ENCODE measurements at places on chromosomes 16 and 17. TPM values are rescaled to one million over a fixed set of nuclear protein-coding genes. Genes with fewer than 3 reads are reported as not detected.

ZNF319 gene
- 6.4 TPM for total RNA-seq

CSF3 gene
- 2.6 TPM for total RNA-seq

GRCh38 chr17:336110-337021 lies 16.2 kb downstream of the RPH3AL start:
- peak; percentile 72 for DNase-seq

DNA sequence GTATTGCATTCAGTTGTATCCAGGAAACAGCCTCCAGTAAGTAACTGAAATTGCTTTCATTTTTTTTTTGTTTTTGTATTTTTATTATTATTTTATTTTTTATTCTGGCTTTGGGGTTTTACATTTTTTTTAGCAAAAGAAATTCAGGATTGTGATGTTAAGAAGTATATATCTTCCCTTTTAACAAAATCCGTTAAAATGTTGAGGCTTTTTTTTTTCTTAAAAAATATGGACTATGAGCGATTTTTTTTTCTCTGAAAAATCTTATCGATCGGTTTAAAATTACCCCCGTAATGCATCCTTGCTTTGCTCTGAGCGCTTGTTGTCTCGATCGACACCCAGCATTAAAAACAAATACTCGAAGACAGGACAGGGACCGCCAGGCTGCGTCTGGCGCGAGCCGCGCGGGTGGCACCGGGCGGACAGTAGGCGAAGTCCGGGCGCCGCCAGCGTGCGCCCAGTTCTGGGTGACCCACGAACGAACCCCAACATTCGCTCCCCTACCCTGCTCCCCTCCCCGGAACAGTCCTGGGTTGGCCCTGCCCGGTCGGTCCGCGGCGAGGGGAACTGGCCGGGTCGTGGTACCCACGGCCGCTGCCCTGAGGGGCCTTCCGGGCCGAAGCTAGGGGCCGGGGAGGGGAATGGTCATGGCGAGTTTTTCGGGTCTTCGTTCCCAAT lies 482 bp downstream of the BAHCC1 start:
- no peak for DNase-seq

All from transverse colon (tissue), 4 donors.